ENCODE measurements at places on chromosomes 6 and 20.

GRCh38 chr6:142913036-142913510, 31.9 kb downstream of the HIVEP2 start:
- no peak for DNase-seq

GRCh38 chr20:20699144-20699543, 13.3 kb downstream of the RALGAPA2 start:
- no peak for DNase-seq

DNA sequence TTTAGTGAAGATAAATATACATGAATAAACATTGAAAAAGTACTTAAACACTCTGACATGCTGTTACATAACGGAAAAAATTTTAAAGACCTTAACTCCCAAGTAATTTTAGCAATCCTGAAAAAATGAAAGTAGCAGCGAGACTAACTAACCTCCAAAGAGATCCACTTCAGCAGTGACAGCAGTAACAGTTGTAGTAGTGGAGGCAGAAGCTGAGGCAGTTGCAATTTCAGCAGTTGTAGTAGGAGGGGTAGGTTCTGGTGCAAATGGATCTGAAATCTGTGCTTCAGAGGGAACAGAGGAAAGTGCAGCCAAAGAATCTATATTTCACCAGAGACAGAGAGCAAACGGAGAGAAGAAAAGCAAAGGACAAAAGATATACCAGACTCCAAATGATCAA, 88.8 kb downstream of the PRSS35 start:
- no peak for DNase-seq

DNA sequence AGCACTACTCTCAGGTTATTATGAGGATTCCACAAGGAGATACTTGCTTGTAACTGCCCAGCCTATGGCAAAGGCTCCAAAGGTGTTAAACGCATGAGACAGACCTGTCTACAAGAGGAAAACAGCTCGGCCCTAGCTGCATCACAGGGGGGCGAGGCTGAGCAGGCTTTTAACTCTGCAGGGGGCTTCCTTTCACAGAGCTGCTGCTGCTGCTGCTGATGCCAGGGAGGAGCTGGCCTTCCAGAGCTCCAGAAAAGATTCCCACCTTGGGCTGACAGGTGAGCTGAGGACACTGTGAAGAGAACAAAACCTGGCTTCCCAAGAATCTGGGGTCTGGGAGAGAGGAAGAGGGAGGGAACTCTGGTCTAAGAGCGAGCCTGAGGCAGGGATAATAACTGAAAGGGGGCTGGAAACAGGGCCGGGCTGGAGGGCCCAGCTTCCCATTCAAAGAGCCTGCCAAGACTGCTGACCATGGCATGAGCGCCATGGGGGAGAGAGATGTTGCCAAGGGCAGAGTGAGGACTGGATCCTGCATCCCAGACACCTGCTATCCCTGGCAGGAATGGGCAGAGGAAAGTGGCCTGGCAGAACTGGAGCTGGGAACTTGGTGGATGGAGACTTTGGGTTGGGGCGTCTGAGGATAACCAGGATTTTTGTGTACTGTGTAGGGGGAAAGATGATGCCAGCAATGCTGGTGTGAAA, 211.1 kb upstream of the LRFN2 start:
- no peak for DNase-seq

DNA sequence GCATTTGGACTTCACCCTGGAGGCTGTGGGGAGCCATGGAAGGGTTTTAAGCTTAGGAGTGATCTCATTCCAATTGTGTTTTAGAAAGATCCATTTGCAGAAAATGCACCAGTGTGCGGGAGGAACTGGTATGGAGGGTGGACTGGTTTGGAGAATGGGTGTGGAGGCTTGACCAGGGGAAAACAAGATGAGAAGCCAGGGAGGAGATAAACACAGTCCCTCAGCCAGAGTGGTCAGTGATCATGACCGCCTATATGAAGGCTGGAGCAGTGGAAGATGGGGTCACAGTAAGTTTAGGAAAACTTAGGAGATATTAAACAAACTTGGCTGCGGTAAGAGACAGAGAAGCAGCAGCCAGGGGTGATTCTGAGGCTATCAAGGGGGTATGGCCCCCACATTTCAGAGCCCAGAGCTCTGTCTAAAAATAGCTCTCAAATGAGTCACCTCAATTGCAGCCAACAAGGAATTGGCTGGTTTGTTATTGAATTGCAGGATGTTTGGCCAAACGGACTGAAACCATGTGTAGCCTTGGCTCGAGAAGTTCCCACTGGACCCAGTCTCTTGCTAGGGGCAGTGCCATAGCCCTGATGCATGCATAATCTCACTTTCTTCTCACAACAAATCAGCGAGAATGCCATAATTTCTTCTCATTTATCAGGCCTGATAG, 159.9 kb upstream of the TOP1 start:
- no peak for DNase-seq
